Urinary bladder (tissue), 4 donors: ENCODE measurements at places on chromosomes 5 and 9.

GRCh38 chr5:143679777-143680176 is 132.2 kb upstream of the HMHB1 start:
- no peak for DNase-seq

GRCh38 chr5:84589926-84590325 is 205.2 kb upstream of the EDIL3 start:
- DNase-seq, result no peak

GRCh38 chr5:123916345-123917121 is 404.6 kb downstream of the CSNK1G3 start:
- peak; percentile 71 for DNase-seq

DNA sequence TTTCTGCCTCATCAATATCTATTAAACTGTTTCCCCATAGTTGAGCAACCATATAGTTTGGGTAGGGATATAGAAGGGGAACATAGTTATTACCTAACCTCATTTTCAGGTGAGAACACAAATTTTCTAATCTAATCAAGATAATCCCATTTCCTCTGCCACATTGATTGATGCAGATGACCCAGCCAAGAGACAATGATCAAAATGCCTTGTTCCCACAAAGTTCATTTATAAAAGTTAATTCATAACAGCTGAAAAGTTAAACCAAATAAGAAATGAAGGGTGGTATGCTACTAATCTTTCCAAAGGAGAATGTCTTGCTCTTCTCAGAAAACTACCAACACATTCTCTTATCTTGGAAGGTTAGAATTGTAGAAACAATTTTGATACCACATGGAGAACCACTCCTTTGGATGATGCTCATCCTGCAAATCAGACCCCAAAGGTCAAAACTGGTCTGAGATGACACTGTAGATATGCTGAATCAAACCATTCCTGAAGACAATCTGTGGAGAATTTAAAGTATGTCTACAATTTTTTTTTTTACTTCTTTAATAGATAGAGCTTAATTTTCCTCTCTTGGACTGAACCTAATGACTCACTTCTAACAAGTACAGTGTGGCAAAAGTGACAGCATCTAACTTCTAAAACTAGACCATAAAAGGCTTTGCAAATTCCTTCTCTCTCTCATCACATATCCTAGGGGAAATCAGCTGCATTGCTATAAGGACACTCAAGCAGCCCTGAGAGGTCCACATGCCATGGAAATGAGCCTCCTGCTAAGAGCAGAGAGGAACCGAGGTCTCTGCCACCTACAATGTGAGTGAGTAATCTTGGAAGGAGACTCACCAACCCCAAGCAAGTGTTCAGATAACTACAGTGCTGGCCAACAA is 586.7 kb upstream of the TUSC1 start:
- no peak for DNase-seq

GRCh38 chr9:14096258-14096922 is 217.6 kb downstream of the NFIB start:
- DNase-seq, result peak; percentile 64

- DNase-seq, result no peak
Observed at GRCh38 chr5:78755822-78756429, 107.4 kb upstream of the LHFPL2 start.

DNA sequence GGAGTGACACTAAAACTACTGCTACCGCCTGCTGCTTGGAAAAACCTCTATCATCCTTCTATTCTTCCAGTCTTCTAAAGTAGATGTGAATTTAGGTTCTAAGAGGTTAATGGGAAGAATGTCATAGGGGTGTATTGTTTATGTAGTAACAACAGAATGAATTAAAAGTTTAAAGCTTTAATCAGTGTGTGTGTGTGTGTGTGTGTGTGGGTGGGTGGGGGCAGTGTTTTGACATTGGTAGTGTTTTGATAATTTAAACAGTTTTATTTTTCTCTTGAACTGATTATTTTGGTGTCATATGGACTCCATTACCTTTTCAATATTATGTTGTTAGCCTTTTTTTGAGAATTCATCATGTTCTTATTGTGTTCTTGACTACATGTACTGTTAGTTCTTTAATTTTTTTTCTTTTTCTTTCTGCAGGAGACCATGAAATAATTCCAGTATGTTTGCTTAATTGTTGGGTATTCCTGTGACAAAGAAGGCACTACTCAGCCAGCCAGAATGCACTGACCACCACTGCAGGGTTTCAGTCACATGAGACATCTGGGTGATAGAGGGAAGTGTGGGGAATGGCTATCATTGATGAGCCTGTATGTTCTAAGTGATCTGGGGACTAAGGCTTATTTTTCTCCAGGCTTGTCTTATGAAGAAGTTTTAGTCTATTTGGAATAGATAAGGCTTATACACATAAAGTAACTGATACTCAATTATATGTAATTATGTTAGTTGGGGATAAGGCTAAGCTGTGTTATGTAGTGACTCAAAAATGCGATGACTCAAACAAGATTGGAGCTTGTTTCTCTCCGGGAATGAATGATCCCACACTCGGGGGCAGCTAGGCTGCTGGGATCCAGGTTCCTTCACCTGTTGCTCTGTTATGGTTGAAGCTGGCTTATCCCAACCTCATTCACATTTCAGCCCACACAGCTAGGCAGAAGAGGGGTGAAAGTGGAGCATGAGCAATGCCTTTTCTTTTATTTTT is 50.2 kb upstream of the ACTBL2 start:
- DNase-seq, result no peak

DNA sequence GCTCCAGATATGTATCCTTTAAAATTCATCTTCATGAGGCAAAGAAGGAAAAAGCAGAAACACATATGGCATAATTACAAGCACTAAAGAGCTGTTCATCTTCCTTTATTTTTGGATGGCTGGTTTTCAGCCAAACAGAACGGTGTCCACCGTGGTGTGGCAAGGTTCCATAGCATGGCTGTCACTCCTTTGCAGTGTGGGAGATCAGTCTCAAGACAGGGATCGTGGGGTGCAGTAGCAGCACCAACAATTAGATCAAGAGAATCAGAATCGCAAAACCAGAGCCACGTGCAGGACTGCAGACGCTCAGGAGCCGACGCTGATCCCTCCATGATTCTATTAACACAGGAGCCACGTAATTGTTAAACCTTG is 79.5 kb downstream of the SEMA4D start:
- no peak for DNase-seq

- DNase-seq, result no peak
Observed at GRCh38 chr5:150689120-150689519, 11.7 kb downstream of the RBM22 start.

DNA sequence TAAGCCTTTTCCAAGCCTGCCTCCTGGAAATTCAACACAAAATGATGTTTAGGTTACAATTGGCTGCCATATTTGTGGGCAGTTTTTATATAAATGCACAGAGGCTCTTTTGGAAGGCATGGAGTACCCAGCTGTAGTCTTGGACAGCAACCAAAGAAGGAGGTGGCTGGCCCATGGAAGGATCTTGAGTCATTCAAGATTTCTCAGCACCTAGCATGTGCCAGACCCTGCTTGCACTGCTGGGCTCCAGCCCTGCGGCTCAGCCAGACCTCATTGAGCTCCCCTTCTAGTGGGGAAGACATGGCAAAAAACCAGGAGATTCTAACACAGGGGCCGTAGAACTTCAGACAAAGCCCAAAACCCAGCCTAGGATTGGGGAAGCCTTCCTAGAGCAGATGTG is 22.1 kb downstream of the JADE2 start:
- no peak for DNase-seq

GRCh38 chr9:108186642-108187395 is 669.0 kb downstream of the ACTL7B start:
- DNase-seq, result no peak

GRCh38 chr9:129026442-129027223 is 1.5 kb downstream of the SH3GLB2 start:
- DNase-seq, result peak; percentile 71

GRCh38 chr5:125148706-125149105 is 402.3 kb upstream of the ZNF608 start:
- no peak for DNase-seq

- DNase-seq, result no peak
Observed at GRCh38 chr5:23318960-23319359, 188.4 kb upstream of the PRDM9 start.

DNA sequence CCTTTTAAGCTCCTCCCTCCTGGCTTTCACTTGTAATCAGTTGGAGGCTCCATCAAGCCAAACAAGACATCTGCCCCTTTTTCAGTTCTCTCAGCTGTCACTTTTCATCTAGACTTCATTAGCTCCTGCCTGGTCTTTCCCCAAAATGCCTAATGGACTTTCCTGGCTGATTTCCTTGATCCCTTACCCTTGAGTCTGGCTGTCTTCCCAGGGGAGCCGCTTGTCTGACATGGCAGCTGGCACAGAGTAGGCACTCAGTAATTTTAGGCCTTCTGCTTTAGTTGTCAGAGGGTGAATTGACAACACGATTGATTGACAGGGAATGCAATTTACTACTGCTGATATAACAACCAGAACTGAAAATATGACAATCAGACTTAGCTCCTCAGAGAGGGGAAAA is 2.1 kb downstream of the C9orf153 start:
- DNase-seq, result no peak

- no peak for DNase-seq
Observed at GRCh38 chr9:121691890-121692289, 40.5 kb downstream of the DAB2IP start.

DNA sequence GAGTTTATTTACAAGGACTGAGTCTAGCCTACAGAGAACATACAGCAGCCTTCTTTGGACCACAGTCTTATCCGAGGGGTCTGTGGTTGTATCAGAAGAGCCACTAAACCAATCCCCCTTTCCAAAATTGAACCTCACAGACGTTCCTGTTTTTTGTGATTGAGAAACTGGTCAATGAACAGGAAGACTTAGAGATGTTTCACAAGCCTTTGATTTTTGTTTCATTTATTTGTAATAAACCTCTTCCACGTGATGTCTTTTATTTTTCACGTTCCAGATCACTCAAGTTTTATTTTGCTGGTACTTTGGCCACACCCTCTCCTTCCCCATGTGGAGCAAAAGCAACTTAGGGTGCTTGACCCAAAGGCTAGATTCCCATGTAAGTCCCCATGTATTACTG is 16.1 kb downstream of the CCT5 start:
- DNase-seq, result no peak

GRCh38 chr9:129027224-129027684 is 877 bp downstream of the SH3GLB2 start:
- no peak for DNase-seq

DNA sequence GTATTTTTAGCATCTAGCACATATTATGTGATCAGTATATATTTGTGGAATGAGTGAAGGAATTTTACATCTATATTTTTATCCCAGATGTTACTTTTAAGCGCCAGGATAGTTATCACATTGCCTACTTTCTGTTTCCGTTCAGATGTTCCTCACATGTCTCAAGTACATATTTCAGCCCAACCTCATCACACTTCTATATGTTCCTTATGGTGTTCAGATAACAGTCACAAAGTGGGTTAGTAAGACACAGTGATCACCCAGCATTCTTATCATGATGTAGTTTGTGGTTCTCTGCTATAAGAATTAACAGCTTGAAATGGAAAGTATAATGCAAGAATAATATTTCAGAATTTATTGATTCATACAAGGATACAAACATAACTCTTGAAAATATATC is 170.0 kb upstream of the RASA1 start:
- DNase-seq, result no peak

- no peak for DNase-seq
Observed at GRCh38 chr5:36452424-36453006, 150.8 kb upstream of the RANBP3L start.

DNA sequence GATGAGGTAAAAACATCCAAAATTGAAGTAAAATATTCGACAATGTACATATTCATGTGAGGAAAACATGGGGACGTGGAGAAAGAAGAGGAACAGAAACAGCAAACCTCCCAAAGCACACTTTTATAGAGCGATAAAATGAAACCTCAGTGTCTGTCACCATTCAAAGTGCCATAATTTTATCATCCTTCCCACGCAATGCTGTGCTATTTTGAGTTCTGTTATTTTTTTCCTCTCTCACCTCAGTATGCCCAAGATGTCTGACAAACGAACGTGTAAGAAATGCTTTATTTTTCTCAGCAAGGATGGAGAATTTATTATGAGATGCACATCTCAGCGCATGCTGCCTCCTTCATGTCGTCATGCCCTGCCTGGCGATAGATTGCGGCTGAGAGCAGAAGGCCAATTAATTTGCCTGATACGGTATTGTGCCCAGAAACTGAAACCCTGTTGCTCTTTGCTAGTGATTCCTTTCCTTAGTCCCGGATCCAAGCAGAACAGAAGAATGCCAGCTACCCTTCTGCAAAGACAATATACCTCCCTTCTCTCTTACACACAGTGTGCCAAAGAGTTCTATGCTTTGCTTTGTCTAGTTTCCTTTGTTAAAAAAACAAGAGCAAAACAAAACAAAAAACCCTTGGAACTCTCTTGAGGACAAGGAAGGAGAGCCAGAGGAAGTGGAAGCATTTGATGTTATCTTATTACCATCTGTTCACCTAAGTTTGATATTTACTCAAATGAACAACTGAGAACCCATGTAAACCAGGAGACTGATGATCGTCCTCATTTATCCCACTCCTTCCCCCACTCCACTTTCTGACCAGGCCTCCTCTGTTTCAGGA is 192.4 kb downstream of the SEMA6A start:
- no peak for DNase-seq

DNA sequence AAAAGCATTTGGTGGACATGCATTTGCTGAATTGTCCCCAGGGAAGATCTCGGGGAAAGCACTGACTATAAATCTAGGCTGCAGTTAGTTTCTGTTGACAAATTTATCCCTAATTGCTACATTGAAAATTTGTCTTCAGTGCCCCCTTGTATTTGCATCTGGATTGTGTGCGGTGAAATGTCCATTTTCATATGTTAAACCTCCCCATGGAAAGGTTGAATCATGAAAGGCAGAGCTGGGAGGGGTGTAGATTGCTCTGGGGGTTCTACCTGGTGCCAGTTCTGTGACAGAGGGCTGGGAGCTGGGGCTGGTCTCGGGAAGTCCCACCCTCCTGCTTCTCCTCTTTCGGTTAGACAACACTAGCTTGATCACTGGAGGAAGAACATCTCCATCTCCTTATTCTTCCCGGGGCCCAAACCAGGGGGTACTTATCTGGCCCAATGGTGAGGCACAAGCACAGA is 101.9 kb downstream of the GADD45G start:
- DNase-seq, result no peak

DNA sequence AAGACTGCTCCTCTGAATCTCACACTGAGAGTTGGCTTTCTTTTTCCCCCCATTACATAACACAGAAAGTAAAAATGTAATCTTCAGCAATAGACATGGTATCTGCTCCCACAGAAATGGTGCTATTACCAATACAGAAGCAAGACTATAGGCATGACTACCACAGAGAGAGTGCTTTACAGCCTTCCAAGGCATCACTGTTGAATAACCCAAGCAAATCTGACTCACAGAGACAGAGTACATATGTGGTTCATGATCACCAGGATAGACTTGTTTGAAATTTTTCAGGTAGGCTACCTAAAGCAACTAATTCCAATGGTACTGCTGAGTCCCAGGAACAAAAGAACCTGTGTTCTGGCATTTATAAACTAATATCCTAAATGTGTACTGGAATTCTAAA is 1373.4 kb upstream of the C9orf72 start:
- DNase-seq, result no peak

- DNase-seq, result no peak
Observed at GRCh38 chr5:140399979-140400729, 1.5 kb upstream of the ANKHD1 start.

- DNase-seq, result no peak
Observed at GRCh38 chr5:123496892-123497291, 15.1 kb upstream of the CSNK1G3 start.
